ENCODE measurements at places on chromosomes 7 and 10.

GRCh38 chr10:56622335-56622973 lies 261.4 kb upstream of the ZWINT start:
- DNase-seq: no peak

DNA sequence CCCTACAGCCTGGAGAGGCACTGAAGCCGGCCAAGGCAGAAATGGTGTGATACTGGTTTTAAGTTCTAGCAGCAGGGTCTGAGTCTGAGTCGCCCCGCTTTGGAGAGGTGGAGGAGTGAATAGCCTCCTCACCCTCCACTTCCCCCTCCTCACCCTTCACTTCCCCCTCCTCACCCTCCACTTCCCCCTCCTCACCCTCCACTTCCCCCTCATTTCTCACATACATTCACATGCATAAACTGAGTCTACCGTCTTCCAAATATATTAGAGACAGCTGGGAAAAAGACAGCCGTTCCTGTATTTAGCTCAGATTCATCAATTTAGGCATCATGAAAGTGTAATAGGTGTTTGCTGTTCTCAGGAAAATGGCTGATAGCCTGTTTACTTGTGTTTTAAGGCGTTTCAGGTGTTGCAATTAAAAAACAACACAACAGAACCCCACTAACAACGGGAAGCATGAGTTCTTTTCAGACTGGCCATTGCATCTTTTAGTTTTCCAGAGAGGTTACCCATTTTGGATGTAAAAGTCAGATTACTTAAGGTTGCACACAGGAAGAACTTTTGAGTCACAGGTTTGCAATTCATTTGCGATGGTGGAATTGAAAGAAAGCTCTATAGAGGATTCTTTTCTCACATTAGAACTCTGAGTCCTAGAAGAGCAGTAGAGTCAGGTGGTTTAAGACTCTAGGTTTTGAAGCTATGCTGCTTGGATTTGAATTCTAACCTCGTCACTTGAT lies 861 bp downstream of the NRBF2 start:
- DNase-seq: no peak

DNA sequence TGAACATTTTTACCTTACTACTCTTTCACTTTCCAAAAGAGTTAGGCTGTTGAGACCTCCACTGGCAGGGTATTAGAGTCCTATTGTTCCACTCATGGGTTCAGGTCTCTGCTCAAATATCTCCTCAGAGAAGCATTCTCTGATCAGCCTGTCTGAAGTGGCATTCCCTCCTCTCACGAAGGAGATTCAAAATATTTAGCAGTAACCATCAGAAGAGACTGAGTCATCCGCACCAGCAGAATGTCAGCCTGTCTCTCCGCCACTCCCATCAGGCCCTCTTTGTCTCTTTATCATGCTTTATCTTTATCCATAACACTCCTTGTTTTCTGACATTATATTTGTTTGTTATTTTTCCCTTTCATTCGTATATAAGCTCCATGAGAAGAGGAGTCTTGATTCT lies 79.1 kb downstream of the AASS start:
- DNase-seq: no peak

GRCh38 chr7:151368136-151368571 lies 26.5 kb downstream of the NUB1 start:
- DNase-seq: peak; percentile 77

GRCh38 chr7:30173058-30173897 lies 38.5 kb downstream of the MTURN start:
- DNase-seq: no peak

- no peak for DNase-seq
Observed at GRCh38 chr10:52040486-52040885, 273.6 kb upstream of the DKK1 start.

- DNase-seq: no peak
Observed at GRCh38 chr7:118731854-118732253, 507.4 kb downstream of the ANKRD7 start.

DNA sequence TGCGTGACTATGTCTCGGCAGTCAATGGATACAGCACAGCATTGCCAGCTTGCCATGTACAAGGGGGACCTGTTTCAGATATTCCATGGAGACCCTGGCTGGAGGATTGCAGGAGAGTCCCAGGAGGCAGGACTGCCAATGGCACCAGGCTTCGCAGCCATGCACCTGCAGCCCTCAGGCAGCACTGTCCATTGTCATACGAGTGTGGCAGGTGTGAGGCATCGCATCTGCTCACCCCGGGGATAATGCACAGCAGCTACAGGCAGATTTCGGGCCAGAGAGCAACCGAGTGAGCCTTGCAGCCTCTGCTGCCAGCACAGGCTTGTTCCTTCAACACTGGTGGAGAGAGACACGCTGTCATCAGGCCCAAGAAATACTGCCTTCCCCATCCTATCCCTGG lies 415.1 kb downstream of the PAXIP1 start:
- no peak for DNase-seq

- DNase-seq: no peak
Observed at GRCh38 chr7:112254156-112254555, 47.7 kb downstream of the ZNF277 start.

DNA sequence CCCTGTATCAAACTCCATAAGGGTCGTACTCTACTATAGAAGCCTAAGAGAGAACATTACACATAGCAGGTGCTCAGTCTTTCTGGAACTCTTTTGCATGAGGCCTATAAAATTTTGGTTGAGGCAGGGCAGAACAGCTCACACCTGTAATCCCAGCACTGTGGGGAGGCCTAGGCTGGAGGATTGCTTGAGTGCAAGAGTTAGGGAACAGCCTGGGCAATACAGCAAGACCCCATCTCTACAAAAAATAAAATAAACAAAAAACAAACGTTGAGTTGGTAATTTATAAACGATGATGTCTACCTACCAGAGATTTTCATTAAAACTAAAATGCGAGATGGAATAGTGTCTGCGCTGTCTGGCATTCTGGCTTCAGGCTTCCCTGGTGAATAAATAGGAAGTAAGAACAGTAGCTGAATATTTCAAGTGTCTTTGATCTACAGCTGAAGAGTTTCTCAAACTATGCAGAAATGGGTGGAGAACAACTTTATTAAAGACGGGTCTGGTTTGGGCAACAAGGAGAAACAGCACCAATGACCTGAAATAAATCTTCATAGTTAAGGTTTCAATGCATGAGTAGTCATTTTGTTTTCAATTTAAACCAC lies 774 bp downstream of the PON2 start:
- no peak for DNase-seq

GRCh38 chr7:12207046-12207445 lies 4.0 kb upstream of the TMEM106B start:
- no peak for DNase-seq

DNA sequence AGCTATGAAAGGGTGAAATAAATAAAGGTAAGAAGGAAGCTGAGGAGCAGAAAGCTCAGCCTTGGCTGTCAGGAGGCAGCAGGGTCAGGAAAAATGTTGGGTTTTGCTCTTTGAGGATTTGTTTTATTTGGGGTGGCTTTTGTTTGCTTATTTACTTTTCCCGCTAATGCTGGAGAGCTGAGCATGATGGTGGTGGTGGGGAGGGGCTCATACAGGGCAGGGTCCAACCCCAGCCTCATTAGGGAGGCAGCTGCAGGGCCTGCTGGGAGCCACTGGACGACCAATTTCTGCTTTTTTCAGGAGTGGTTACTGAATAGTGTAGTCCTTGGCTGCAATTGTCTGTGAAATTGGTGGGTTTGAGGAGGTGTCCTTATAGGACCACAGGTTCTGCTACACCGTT lies 36.3 kb downstream of the CCM2 start:
- no peak for DNase-seq

DNA sequence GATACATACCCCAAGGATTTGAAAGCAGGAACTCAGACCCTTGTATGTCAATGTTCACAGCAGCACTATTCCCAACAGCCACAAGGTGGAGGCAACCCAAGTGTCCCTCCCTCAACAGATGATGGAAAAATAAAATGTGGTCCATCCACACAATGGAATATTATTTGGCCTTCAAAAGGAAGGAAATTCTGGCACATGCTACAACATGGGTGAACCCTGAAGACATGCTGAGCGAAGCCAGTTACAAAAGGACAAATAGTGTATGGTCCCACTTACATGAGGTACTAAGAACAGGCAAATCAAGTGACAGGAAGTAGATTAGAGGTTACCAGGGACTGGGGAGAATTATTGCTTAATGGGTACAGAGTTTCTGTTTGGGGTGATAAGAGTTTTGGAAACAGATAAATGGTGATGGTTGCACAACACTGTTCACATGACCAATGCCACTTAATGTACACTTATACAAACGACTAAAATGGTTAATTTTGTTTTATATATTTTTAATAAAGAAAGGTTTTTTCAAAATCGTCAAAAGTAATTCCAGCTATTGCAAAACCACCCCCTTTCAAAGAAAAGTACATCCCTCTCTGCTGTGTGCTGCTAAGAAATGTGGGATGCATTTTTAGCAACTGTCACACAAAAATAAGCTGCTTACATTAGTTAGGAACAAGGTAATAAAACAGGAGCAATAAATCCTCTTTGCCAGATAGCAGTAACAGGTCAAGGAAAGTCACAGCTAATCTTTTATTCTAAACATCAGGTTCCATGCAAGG lies 85.7 kb downstream of the GRB10 start:
- no peak for DNase-seq

- DNase-seq: no peak
Observed at GRCh38 chr10:34814913-34815184, 247 bp downstream of the PARD3 start.

GRCh38 chr10:78281627-78282026 lies 248.0 kb downstream of the RPS24 start:
- DNase-seq: no peak

GRCh38 chr10:31319602-31320549 lies 860 bp downstream of the ZEB1 start:
- peak; percentile 50 for DNase-seq

DNA sequence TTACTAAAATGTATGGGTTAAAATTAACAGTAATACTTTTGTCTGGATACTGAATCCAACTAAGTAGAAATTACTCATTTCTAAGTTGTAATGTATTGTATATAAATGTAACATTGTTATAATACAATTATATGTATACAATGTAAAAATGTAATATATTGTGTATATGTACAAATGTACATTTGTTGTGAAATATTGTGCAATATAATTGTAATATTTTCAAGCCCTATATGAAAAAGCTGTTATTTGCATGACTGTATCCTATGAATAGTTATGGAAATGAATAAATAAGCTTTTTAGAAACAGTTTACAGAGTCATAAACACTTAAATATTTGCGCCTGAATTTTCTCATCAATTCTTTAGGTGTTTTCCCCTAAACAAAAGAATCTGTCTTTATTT lies 20.3 kb upstream of the UMAD1 start:
- DNase-seq: no peak

- DNase-seq: no peak
Observed at GRCh38 chr10:118504467-118505205, 90.8 kb downstream of the PRLHR start.

GRCh38 chr10:68900427-68901104 lies 549 bp upstream of the DDX50 start:
- DNase-seq: no peak

- DNase-seq: peak; percentile 28
Observed at GRCh38 chr10:63166742-63167258, 33.7 kb downstream of the NRBF2 start.

- DNase-seq: no peak
Observed at GRCh38 chr7:151575410-151575809, 55.7 kb upstream of the RHEB start.

DNA sequence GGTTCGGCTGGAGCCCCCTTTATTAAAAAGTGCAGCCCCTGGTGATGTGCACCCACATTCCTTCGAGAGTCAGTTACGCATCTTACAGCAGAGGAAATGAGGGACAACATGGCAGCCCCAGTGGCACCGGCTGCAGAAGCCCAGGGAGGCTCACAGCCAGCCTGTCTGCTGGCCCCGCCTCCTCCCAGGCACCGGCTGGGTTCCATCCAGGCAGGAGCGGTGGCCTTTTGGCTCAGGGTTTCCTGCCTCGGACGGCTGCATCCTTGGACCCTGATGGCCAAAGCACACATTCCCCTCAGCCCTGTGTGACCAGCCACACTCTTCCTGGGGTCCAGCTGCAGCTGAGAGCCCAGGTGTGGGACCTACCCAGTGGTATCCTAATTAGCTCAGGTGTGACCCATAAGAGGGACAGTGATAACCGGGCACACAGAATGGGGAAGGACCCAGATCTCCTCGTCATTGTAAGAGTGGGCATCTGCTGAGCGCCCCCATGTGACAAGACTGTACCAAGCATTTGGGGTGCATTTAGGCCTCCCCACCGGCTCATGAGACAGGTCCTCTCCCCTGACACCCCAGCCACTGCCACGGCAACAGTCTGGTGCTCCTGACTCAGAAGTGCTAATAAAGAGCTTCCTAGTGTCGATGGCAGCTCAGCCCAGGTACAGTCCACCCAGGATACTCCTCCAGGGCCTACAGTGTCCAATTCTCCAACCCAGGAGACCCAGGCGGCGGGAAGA lies 63.3 kb upstream of the CHST15 start:
- no peak for DNase-seq

DNA sequence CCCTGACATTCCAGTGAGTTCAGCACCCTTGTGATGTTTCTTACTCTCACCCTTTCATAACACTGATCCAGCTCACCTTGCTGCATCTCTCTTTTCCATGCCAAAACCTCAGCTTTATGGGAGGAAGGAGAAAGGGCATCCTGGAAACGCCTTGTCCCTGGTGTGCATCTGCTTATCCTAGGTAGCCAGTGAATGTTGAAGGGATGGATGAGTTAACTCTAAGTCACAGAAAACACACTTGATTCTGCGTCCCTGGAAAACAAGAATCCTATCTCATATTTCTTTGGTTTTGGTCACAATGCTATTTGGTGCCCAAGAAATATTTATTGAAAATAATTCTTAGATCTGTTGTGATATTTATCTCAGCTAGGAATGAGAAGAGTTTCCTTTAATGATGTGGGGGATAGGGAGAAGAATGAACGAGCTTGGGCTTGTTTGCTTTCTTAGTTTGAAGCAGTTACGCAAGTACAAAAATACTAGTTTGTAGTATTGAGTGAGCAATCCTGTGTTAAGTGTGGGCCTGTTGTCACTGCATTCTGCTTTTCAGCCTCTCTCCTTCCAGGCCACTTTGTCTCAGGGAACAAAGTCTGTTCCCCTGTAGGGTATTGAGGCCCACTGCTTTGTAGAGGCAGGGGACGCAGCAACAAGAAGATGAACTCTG lies 126.5 kb downstream of the ARID5B start:
- DNase-seq: no peak

DNA sequence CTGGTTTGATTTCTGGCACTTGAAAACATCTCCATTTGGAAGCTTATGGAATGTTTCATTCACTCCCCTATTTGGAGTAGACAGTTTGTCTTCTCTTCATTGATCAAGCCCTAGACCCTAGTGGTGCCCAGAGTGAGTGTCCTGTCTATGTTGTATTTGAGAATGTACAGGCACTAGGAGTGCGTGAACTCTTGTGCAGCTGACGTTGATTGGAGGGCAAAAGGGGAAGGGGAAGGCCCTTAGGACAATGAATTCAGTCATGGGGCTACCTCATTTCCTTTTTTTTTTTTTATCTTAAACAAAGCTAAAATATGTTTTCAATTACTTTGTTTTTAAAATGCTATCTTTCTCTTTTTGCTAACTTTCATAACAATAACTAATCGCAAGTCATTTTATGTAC lies 66.5 kb downstream of the ADD3 start:
- peak; percentile 42 for DNase-seq

GRCh38 chr7:155997431-155998327 lies 185.4 kb upstream of the SHH start:
- DNase-seq: peak; percentile 14
